Hippocampal formation (tissue), 2 donors: ENCODE measurements at places on chromosomes 16 and 17.

GRCh38 chr16:66378741-66379570, 12.5 kb downstream of the CDH5 start:
- no peak for DNase-seq

GRCh38 chr16:81817789-81818567, 38.9 kb downstream of the PLCG2 start:
- DNase-seq: no peak

DNA sequence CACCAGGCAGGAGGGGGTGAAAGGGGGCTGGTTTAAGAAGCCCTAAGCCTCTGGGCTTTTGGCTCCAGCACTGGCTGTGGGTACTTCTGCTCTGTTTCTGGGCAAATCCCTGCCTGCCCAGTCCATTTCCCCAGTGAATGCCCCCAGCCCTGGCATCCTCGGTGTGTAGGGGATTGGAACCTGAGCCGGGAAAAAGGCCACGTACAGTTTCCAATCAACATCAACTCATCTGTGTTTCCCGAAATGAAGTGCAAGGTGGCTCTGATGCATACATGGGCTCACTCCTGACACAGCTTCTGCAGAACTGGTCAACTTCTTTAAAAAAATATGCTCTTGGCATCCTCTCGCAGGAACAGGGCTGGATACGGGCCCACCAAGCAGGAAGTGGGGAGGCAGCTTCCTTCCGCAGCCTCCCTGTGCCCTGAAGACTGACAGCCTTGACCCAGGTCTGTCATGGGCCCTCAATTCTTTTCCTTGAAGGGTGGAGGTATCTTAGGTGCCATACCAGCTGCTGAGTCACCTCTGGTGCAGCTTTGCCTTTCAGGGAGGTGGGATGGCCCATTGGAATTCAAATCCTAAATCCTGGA, 73.3 kb downstream of the N4BP1 start:
- DNase-seq: no peak

DNA sequence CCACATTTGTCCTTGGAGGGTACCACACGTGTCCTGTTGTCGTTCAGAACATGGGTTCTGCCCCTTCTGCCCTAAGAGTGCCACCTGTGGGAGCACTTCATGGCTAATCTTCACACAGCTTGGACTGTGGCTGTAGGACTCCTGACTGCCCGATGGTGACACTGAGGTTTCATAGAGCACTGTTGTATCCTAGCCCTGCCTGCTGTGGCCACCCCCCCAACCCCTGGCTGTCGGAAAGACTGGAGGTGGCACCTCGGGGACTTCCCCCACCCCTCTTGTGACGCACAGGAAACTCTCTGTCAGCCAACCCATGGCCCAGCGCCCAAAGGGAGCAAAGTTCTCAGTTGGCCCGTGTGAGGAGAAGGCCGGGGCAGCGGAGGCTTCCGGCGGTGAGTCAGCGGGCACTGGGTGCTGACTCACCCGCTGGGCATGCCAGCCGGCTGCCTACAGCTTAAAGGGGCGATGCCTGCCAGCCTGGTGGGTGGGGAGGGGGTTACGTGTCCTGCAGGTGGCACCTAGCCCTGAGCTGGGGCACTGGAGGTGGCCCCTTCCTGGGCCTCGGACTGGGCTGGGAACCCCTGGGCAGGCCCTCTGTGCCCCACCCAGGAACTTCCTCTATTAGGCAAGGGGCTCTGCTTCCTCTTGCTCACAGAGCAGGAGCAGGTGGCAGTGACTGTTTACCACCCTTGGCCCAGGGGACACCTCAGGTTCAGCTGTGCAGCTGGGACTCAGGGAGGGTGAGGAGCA, 3.4 kb downstream of the MAP2K3 start:
- peak; percentile 74 for DNase-seq

- DNase-seq: no peak
Measured at GRCh38 chr17:63382136-63382535, 64.0 kb downstream of the CYB561 start.

- no peak for DNase-seq
Measured at GRCh38 chr16:56929639-56930038, 2.3 kb upstream of the HERPUD1 start.

- DNase-seq: no peak
Measured at GRCh38 chr16:75617121-75617520, 6.0 kb downstream of the ADAT1 start.
